ENCODE measurements at places on chromosomes 2 and 18. TPM values are rescaled to one million over a fixed set of nuclear protein-coding genes. Genes with fewer than 3 reads are reported as not detected.

- DNase-seq: no peak
Measured at GRCh38 chr2:175884697-175885393, 117.2 kb downstream of the LNPK start.

DNA sequence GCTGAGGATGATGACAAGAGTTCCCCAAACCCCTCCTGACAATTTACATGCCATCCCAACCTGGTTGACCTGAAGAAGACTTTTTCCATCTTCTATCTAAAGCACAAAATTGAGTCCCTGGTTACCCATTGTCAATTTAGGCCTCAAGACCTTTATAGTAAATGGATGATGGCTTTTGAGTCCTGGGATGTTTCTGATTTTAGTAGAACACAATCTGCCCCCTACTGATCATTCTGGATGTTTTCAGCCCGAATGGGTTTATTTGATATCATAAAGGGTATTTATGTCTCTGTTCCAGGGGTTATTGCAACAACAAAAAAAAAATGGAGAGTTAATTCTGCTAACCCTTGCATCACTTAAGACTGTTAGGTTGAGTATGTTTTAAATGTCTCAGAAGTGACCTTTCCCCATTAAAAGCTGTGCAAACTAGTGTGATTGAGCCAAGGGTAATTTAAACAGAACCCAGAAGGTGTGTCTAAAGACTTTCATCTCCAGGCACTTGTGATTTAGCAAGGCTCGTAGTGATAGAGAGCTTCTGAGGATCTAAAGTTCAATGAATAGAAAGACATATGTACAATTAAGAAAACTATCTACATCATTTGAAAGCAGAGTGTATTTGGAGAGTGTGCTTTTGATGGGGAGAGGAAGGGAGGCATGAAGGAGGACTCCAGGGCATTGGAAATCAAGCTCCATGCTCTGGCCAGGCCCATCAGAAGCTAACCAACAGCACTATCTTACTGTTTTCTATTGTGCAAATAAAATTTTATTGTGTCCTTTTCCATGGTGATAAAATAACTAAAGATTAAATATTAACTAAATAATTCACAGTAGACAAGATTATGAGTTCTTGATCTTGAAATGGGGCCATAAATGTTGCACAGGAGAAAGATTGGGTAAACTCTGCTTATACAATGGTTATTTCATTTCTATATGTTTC, 96.6 kb upstream of the NOSTRIN start:
- no peak for DNase-seq

DNA sequence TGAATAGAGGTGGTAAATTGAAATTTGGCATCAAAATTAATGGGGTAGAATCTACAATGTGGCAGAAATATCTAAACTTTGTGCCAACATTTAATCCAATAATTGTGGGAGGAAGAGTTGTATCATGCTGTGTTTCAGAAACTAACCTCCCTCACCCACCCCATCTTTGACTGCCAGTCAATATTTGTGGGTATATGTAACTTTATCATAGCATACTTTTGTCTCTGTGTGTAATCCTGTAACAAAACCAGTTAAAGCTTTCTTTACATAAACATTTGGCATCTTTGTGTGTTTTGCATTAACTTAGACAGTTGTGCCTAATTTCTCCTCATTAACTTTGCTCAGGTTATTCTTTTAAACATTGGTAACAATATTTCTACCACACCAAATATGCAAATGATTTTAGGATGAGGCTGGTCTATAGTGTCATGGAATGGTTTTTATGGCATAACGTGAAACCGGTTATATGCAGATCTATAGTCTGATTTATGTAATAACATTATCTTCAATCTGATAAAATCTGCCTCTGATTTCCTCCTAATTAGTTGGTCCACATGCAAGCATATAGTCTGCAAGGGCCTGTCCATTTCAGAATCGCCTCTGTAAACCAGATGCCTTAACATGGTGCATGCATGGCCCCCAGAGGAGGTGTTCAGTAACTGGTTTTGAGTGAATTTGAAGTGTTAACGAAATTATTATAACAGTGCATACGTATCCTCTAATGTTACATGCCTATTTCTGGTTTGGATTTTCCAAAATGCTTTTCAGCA, 84.3 kb downstream of the ACSL3 start:
- DNase-seq: no peak

- DNase-seq: no peak
Measured at GRCh38 chr2:229220254-229220653, 50.8 kb downstream of the PID1 start.

DNA sequence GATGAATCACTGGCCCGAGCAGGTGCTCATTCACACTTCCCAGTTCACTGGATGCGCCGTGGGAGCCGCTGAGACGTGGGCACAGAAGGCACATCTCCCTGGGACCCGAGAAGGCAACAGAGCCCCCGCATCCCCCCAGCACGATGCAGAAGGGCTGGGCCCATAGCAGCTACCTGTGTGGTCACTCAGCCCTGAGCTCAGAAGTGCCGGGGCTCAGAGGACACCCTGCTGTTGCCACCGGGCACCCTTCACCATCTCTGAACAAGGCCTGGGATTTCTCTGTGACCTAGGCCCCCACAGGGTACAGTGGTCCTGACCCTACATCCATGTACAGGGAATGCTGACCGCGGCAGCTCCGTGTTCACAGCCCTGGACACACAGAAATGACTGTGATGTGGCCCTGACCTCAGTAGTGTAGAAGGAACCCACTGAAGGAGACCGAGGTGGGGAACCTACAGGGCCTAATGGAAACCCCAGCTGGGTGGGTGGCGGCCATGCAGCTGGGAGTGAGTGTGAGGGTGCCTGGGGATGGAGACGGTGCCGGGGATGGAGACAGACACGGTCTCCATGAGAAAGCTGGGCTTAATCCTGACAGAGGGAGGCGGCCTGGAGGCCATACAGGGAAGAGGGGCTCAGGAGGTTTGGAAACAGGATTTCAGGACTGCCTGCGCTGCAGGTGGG, 111.9 kb upstream of the OTOS start:
- no peak for DNase-seq

DNA sequence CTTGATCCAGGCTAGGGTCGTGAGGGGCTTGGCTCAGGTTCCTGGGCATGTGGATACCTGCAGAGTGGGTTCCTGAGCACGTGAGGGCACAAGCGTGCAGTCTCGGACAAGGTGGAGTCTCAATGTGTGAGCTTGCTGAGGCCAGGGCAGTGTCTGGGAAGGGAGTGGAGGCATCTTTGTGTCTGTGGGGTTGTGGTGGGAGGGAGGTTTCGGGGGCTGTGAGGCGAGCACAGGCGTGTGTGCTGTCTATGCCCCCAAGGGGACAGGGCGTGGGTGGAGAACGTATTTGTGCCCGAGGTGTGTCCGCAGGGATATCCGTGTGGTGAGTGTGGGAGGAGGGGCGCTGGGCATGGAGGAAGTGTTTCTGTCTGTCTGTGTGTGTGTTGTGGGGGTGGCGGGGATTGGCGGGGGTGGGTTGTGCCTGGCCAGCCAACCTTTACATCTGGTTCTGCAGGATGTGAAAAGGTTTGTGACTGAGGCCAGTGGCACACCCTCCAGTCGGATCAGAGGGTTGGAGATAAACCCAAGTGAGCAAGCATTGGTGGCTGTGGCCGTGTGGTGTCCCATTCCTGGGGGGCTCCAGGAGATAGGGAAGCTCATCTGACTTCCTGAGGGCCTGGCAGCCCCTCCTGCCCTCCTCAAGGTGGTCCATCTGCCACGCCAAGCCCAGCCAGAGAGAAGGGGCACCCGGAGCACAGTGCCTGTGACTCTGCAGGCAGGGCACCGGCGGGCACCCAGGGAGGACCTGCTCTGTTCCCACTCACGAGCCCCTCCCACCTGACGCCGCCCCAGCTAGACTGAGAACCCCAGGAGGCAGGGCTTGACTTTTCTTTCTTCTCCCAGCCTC, 57.1 kb downstream of the ZFP36L2 start:
- no peak for DNase-seq

GRCh38 chr2:229410264-229410663, 139.2 kb upstream of the PID1 start:
- no peak for DNase-seq

DNA sequence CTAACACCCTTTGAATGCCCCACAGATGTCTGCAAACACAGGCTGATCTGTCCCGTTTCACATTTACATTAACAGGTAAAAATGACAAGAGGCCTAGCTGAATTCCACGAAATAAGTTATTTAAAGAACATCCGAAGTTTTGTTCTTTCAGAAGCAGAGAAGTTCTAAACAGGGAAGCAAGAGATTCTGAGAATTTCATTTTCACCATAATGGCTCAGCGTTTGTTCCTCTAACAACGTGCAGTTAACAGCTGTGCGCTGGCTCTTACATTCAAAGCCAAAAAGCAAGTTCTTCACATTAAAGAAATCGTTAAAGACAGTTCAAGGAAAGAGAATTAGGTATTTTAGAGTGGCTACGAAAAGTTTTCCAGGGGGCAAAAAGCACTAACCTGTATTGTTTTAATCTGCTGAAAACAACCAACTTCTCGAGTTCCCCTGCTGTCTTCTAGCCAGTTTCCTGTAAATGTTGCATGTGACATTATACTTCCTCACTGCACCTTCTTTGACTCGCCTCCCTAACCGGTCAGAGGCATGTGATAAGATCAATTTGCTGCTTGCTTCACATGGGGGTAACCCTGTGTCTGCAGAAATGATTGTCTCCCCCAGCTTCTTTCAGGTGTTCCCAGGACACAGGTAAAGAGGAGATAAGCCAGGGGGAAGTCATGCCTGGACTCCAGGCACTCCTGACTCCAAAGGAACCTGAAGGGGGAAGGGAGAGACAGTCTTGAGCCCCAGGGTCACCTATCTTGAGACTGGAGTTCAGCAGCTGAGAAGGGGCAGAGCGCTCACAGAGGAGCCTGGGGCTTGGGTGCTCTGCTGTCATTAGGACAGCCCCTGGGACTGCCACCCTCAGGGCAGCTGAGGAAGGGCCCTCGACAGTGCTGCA, 36.8 kb upstream of the WIPF1 start:
- DNase-seq: no peak

DNA sequence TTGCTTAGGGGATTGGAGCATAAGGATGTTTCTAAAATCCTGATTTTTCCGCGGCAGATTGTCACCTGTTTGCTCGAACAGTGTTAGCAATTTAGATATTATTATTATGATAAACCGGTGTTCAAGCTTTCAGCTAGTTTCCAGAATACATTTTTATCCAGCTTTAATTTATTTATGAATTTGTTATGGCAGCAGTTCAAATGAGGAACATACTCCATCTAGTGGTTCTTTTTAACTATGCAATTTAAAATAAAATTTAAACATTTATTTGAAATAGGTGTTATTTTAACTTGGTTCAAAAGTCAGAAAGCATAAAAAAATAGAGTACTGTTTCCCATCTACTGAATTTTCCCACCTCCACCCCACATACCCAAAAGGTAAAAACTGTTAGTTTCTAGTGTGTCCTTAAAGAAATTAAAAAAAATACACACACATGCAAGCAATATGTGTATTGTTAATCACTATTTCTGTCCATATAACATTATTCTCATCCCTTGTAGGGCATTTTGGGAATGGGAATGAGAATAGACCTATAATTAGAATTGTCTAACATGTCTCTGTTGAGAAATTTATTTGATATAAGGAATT, 23.2 kb downstream of the ACOXL start:
- DNase-seq: no peak

- DNase-seq: no peak
Measured at GRCh38 chr2:83827618-83828017, 631.5 kb downstream of the SUCLG1 start.

DNA sequence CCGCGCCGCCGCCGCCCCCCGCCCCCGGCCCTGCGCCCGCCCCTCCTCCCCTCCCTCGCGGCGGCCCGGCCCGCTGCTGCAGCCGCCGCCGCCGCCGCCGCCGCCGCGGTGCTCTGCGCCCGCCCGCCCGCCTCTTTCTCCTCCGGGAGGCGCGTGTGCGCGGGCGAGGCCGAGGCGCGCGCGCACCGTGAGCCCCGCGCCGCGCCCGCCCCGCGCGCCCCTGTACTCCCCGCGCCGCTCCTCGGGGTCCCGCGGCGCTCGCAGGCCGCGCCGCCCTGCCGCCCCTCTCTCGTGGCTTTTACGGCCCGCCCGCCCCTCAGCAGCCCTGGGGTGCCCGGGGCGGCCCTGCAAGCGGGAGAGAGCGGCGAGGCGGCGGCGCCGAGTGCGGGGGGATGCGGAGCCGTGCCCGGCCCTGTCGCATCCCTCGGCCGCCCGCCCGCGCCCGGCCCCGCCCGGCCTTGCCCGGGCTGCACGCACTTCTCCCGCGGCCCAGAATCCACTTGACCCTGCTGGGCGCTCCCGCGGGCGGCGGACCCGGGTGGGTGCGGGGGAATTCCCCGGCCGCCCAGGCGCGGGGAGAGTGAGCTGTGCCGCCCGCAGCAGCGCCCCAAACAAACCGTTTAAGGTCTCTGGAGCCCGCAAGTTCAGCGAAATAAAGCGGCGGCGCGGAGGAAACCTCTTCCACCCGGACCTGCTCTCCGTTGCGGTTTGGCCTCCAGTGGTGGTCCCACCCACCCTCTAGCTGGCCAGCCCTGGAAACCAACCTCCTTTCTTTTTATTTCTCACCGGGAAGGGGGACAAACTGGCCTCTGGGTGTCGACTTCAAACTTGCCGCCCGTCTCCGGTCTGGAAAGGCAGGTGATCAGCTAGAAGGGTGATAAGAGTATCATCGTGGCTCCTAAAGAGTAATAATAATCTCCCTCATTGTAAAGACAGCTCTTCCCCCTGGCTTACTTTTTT, 37.4 kb downstream of the AFF3 start:
- no peak for DNase-seq

- DNase-seq: no peak
Measured at GRCh38 chr18:658947-659533, 1.6 kb downstream of the TYMS start.

DNA sequence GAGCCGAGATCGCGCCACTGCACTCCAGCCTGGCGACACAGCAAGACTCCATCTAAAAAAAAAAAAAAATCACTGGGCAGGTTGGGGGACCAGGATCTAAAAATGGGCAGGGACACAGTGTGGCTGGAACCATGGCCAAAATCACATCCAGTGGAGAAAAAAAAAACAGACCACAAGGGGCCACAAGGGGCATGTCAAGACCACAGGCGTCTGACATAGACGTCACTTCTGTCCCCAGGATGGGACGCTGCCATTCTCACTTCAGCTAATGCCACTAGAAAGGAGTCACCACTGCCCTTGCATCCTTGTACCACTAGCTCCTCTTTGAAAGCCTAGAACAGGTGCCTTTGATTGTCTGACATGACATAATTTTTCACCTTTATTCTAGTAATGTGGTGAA, 2.5 kb upstream of the POMC start:
- DNase-seq: no peak

The MATN3 gene
- 1.8 TPM for total RNA-seq

The LRRC30 gene
- total RNA-seq: not detected

The DHRS9 gene
- 0.95 TPM for total RNA-seq

The CFAP221 gene
- 0.56 TPM for total RNA-seq

The DNER gene
- 3.3 TPM for total RNA-seq

The COL3A1 gene
- 734 TPM for total RNA-seq

The SLC39A6 gene
- 27.6 TPM for total RNA-seq

The TACR1 gene
- total RNA-seq: 6.0 TPM

The DQX1 gene
- total RNA-seq: 1.9 TPM

Measured in thoracic aorta (tissue), 2 donors.